Effector CD8-positive, alpha-beta T cell (primary cell): ENCODE measurements at places on chromosomes 11 and 22.

- no peak for DNase-seq
Measured at GRCh38 chr11:112050721-112051120, 23.1 kb downstream of the PIH1D2 start.

GRCh38 chr11:91219535-91219934, 996.7 kb upstream of the CHORDC1 start:
- no peak for DNase-seq

- no peak for DNase-seq
Measured at GRCh38 chr22:31631436-31631835, 30.6 kb downstream of the PISD start.

- no peak for DNase-seq
Measured at GRCh38 chr11:125516245-125516644, 20.2 kb upstream of the FEZ1 start.

DNA sequence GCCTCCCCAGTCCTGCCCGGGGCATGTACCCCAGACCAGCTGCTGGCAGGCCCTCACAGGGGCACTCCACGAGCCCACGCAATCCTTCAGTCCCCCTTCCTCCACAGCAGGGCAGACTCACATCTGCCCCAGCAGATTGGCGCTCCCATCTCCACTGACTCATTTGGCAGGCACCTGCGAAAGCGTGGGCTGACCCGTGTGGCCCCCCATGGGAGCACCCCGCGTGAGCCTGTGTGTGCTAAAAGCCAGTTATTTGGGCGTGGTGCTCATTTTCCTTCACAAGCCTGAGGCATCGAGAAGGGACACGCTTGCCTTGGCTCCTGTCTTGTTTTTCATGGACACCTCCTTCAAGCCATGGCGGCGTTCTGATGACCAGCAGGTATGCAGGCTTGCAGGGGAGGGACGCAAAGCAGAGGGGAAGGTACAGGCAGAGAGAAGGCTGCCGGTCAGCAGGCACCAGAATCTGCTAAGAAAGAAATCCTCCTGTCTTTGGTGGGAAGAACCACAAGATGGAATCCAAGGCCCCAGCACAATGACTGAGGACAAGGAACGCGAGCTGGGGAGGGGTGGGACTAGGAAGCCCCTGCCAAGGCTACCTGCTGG, 8.6 kb downstream of the NECTIN1 start:
- no peak for DNase-seq

GRCh38 chr11:28223577-28223976, 115.4 kb downstream of the METTL15 start:
- no peak for DNase-seq

DNA sequence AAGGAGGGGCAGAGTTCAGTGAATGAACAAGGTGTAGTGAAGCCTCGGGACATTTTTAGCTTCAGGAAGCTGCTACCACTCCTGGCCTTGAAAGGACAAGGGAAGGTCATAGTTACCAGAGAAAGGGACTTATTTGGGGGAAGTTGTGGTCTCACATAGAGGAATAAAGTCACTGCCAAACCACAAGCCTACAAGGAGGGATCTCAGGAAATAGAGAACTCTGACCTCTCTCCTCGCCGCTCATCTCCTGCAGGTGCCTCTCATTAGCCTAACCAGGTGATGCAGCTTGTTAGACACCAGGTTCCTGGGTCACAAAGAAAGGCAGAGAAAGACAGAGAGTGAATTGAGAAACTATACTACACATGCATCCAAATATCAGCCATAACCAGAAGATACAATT, 14.3 kb upstream of the TOLLIP start:
- no peak for DNase-seq

- DNase-seq, result no peak
Measured at GRCh38 chr11:119041821-119042514, 11.3 kb upstream of the SLC37A4 start.

DNA sequence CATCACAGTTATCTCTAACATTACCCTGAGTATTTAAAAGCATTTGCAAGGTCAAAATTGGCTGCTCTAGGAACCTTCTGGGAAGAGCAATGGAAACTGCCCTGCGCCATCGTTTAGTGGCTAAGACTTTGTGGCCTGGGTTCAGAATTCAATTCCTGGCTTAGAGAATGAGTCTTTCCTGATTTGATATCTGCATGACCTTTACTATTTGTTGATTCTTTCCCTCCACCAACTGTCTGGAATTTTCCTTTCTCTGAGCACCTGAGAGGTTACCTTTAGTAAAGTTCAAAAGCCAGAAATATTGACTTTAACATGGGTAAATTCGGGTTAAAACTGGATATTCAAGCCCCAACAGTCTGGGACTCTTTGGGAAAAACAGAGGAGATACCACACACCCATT, 43.0 kb upstream of the SLC5A12 start:
- DNase-seq, result no peak

DNA sequence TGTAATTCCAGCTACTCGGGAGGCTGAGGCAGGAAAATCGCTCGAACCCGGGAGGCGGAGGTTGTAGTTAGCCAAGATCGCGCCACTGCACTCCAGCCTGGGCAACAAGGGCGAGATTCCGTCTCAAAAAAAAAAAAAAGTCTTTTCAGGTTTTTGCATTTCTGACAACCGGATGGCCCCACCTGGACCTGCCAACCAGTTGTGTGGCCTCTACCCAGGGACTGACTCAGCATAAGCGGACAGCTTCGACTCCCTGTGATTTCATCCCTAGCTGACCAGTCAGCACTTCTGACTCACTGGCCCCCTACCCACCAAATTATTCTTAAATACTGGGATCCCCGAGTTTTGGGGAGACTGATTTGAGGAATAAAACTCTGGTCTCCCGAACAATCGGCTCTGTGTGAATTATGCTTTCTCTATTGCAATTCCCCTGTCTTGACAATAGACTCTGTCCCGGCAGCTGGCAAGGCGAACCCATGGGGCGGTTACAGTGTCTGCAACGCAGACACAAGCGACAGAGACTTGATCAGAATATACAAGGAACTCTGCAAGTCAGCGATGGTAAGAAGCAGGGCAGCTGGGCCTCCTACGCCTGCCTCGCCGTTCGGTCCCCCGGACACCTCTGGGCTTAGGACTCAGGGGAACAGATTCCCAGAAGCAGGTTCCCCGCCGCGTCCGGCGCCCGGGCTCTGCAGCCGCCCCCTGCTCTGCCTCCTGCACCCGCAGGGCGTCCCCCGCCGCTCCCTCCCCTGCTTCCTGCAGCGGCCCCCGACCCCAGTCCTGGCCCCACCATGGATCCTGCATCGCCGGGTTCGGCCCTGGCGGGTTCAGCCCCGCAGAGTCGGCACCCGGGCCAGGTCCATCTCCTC, 741 bp upstream of the TALDO1 start:
- peak; percentile 28 for DNase-seq
